MCF 10A (cell line): ENCODE measurements at places on chromosomes 13 and 19. TPM values are rescaled to one million over a fixed set of nuclear protein-coding genes. Genes with fewer than 3 reads are reported as not detected.

DNA sequence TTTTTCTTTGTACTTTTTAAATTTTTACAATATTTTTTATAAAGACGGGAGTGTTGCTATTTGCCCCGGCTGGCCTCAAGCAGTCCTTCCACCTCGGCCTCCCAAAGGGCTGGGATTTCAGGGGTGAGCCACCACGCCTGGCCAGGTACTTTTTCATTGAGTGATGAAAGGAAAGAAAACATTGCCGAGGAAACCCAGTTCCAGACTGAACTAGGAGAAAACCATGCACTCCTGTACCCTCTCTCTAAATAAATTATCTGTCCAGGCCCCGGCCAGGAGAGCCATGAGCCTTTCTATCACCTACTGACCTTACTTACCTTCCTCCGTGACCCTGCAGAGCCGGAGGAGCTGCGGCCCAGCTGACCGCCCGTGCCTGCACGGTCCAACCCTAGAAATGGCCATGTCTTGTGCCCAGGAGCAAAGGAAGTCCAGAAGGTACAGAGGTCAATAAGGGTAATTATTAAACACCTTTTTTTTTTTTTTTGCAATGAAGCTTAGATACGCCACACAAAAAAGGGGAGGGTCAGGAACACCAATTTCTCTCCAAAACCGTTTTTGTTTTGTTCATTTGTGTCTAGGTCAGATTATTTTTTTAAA is at the start of gene SLC7A9:
SLC7A9 (minus strand) TSS at position 399 of the 597 bp plus-strand sequence. CDS start 1,233 bp downstream, outside the sequence.
- DNase-seq: no peak

Gene ZNF846
- total RNA-seq: 3.2 and 3.3 TPM in 2 replicates

DNA sequence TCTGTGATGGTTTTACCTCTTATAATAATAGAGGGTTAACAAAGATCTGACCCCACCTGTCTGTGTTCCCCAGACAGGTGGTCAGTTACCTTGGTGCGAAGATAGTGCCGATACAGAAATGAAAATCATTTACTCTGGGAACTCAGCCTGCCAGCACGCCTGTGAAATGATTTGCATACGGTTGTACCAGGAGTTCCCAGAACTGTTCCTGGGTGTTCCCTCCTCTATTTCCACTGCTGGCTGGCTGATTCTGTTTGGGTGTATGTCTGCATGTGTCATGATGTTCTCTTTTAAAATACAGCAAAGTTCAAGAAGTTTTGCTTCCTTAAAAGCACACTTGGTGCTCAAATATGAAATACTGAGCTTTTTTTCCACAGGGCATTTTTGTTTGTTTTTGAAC is 527.1 kb downstream of the FGF9 start:
- no peak for DNase-seq

GRCh38 chr13:30163441-30163840 is 143.9 kb downstream of the KATNAL1 start:
- DNase-seq: no peak

DNA sequence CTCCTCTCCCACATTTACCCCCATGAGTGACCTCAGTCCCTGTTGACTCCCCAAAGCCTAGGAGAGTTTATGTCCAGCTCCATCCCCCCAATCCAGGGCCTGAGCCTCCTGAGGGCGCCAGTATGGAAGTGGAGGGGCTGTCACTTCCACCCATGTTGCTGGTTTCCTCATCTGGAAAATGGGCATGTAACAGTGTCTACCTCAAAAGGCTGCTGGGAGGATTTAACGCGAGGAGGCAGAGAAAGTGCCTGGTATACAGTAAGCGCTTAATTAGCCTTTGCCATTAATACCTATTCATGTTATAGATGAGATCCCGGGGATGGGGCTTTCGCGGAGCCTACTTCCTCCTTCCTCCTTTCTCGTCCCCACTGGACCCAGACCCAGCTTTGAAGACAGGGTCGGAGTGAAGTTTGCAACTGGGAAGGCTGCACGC is 476 bp downstream of the TYK2 start:
- no peak for DNase-seq

Gene SPIB
- not detected in 2 replicates for total RNA-seq

DNA sequence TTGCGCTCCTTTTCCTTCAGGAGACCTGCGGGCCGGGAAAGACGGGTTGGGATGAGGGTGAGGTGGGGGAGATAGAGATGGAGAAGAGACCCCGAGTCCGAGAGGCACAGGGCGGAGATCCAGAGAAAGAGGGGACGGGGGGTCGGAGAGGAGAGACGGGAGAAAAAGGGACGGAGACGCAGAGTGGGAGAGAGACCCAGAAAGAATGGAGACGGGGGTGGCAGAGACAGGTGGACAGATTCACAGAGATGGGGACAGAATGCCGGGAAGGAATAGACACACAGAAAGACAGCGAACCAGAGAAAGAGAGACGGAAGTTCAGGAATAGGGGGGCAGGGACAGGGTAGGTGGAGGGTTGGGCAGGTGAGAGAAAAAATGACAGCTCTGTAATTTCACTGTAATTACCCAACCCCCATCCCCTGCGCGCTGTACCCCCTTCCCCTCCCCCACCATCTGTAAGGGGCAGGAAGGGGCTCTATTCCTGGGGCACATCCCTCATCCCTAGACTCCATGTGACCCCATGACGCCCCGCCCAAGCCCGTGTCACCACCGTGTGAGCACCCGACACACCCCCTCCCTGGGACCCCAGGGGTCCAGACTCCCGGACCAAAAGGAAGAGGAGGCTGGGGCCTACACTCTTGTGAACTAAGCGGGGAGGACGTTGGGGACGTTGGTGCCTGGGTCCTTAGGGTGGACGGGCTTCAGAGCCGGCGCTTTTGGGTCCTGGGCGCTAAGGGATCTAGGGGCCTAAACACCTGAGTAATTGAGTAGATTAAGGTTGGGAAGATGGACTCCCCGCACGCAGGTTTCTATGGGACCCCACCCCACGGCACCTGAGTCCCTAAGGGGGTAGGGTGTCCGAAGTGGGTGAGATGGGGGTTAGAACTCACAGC is 967 bp downstream of the DBP start:
- DNase-seq: no peak

DNA sequence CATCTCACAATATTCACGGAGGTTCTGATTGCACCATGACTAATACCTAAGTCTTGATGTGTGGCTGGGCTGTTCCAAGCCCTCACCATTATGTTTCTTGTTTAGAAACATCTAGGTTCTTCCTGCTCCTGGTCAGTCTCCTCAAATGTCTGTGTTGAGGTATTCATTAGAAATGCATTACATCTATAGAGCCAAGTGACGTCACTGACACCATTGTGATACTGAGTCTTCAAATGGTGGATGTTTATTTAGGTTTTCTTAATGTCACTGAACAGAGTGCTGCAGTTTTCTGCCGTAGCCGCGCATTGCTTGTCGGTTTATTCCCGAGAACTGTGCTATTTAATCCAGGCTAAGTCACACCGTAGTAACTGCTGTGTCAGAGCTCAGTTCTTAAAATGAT is 142.4 kb upstream of the SPACA7 start:
- DNase-seq: no peak

GRCh38 chr19:6712692-6713670 is 7.5 kb downstream of the C3 start:
- DNase-seq: no peak

Gene CGB5
- not detected in 2 replicates for total RNA-seq

Gene SEMA6B
- 0.20 and 0.54 TPM in 2 replicates for total RNA-seq

GRCh38 chr19:49145573-49146407 is 9.4 kb downstream of the HRC start:
- peak; percentile 75 for DNase-seq

Gene F7
- not detected in 2 replicates for total RNA-seq

DNA sequence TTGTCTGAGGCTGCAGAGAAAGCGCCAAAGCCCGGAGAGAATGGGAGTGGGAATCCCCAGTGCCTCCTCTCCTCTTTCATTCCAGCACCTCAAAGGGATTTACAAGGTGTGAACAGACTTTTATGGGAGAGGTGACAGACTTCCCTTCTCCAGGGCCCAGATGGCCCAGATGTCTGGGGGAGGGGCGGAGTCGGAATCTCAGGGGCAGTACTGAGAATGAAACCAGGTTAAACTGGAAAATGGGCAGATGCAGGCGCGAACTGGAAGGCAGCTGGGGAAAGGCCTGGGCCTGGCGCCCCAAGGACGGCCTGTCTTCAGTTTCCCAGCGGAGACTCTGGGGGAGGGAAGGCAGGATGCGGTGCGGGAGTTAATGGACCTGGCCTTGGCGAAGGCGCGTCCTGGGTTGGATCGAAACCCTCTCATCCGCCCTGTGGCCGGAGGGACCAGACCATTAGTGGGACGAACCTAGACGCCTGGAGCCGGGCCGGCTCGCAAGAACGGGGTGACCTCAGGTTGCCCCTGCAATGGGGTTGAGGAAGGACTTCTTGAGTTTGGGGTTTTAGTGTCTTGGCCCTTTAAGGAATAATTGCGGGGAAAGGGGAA is 592 bp upstream of the TRIP10 start:
- DNase-seq: peak; percentile 54

DNA sequence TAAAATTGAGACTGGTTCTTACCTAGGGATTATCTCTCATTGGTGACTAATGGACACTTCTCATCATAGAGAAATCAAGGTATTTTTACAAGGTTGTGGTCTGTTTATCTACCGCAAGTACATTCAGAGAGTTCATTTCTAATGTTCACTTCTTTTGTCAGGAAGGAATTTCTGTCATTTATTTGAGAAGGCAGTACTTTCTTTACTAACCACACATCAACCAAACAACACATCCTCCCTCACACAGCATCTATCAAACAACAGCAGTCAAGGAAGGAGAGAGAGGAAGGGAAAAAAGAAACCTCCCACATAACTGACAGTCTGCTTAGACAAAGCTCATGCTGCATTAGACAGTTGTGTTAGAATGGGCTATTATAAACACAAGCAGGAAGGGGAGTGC is 182.3 kb upstream of the KLF12 start:
- no peak for DNase-seq

GRCh38 chr19:49042177-49042576 is 1.5 kb upstream of the CGB5 start:
- no peak for DNase-seq

- DNase-seq: peak; percentile 62
Observed at GRCh38 chr19:1312767-1313694, 27.4 kb downstream of the EFNA2 start.

DNA sequence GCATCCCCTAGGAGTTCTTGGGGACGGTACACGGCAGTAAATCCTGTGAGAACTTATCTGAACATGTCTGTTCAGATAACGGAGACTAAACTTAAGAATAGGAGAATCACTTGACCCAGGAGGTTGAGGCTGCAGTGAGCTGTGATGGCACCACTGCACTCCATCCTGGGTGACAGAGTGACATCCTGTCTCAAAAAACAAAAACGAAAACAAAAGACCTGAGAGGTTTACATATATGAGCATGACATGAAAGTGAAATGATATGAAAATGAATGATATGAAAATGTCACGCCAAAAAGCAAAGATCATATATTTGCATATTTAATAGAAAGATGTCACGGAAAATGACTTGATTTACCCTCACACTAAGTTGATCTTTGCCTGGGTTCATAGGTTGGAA is 5.8 kb downstream of the ZNF175 start:
- DNase-seq: no peak

DNA sequence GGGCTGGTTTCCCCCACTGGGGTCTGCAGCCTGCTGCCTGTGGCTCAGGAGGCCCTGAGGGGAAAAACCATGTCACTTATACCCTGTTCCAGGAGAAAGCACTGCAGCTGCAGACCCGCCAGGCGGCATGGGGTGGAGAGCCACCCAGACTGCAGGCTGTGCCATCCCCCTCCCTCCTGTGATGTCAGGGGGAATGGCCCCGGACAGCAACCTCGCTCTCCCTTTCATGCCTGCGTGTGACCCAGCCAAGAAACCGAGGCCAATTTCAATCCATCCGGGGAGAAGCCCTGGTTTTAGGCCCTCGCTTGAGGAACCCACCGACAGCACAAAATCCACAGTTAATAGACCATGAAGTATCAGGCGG is 37.2 kb upstream of the MATK start:
- DNase-seq: no peak

Gene ZNF431
- 17.2 and 22.1 TPM in 2 replicates for total RNA-seq

GRCh38 chr13:110680852-110681251 is 25.1 kb downstream of the CARS2 start:
- DNase-seq: peak; percentile 38

Gene SPACA4
- total RNA-seq: not detected in 2 replicates
